Hematopoietic multipotent progenitor cell treated with erythropoietin and hydrocortisone succinate and interleukin-3 and kit ligand, for 6 days (in vitro differentiated cells): ENCODE measurements at places on chromosomes 3 and 15.

DNA sequence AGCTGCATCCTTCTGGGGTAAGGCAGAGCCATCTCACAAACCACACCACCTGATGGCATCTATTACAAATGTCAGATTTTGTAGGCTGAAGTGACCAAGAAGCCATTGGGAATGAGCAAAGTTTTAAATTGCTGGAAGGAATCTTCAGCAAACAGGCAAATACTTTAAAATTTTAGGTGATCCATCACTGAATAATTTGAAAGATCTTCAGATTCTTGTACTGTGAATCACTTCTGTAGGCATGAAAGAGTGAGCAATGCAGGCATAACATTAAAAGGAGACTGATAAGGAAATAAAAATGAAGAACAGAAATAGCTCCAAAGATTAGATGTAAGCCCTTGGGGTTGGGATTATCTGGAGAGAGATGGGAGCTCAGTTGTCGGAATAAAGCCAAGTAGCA, 36.0 kb upstream of the ALDH1L1 start:
- no peak for DNase-seq

GRCh38 chr15:51186891-51187290, 92.2 kb upstream of the TNFAIP8L3 start:
- no peak for DNase-seq

DNA sequence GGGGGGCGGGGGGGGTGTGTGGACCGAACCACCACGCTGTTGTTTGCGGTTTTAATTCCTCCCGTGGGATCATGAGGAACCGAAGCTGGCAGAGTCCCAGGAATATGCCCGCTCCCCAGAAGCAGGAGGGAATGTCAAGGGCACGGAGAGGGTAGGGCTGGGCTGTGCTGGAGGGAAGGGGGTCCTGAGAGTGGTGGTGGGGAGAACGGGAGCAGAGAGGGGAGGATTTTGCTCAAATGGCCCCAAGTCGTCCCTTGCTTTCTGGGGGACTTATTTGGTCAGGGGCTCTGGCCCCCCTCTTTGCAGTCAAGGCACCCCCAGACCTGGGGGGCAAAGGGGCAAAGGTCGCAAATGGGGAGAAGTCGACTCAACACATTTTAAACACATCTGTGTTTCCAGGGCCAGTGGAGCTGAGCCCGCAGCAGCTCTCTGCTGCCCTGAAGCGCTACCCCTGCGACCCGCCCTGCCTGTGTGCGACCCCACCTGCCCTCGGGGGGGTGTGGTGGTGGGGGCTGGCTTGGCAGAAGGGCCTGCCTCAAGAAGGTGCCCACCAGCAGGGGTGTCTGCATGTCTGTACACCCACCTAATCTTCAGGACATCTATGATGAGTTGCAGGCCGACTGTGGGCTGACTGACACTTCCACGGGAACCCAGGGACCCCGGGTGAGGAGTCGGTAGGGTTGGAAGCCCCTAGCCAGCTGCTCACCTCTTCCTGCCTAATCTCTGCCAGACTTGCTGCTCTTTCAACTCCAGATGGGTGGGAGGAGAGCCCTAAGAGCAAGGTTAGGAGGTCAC, 602 bp upstream of the ATP2B2 start:
- no peak for DNase-seq

DNA sequence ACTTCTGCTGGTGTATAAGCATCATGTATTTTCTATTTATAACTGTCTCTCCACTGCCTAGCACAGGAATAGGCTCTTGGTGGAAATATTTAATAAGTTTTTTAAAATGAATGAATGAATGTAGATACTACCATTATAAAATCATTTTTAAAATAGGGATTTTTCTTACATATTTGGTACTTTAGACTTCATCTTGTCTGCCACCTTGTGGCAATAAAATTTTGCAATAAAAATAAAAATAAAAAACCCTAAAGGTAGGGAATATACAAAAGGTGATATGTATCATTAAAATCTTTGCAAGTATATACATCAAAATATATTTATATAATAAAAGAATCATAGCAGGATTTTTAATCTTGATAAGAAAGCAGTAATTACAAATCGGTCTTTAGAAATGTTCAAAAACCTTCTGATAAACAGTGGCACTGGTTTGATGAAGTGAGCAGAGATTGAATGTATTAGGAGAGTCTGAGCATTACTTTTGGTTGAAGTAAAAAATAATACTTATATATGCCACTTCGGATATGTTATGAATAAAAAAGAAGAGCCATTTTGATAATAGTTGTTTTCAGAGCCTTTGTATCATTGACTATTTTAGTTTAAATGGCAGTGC, 95.2 kb downstream of the SPATA16 start:
- DNase-seq = peak; percentile 23

- peak; percentile 48 for DNase-seq
Observed at GRCh38 chr3:45551214-45552010, 43.1 kb upstream of the LIMD1 start.

DNA sequence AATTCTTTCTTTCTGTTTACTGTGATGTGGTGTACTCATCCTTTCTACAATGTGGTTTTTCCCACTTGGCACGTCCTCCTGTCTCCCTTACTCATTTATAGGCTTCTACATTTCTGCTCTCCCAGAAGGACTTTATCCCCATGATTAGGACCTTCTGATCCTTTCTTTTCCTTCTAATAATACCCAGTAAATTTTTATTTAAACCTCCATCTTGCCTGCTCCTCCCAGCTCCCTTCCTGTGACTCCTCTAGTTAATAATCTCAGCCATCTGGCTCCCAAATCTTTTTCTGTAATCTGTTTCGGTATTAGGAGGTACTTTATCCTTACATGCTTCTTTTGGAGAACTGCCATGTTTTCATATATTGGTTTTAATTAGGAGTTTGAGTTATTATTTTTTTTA, 11.2 kb upstream of the P2RY1 start:
- DNase-seq = no peak

DNA sequence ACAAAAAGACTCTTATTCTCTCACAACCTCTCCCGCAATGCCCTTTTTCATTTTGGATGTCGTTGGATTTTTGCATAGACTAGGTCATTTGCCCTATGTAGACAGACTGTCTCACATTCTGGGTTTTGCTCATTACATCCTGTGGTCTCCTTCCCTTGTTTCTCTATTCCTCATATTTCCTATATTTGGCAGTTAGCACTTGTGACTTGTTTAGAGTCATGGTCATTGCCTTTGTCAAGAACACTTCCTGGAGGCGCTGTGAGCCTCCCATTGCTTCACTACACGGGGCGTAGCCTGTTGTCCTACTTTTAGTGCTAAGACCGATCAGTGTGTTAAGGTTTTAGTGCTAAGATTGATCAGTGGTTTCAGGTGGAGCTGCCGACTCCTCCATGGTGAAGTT, 16.1 kb upstream of the TATDN2 start:
- no peak for DNase-seq

DNA sequence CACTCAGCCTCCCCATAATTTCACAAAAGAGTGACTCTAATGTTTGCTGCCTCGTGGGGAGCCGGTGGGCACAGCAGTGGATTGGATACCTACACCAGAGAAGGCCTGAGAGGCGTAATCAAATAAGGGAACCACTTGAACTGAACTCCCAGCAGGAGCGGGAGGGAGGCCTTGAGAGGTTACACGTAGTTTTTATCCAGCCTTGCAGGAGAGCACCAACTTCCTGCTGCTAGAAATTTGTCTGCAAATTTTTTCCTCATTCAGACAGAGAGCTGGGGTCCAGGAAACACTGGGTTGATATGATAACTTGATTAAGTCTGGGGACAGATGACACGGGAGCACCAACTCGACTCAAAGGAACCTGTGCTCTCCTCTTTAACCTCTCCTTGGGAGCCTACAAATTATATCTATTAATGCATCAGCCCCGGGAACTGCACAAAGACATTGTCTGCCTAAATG, 69.8 kb downstream of the HES1 start:
- DNase-seq = peak; percentile 89

DNA sequence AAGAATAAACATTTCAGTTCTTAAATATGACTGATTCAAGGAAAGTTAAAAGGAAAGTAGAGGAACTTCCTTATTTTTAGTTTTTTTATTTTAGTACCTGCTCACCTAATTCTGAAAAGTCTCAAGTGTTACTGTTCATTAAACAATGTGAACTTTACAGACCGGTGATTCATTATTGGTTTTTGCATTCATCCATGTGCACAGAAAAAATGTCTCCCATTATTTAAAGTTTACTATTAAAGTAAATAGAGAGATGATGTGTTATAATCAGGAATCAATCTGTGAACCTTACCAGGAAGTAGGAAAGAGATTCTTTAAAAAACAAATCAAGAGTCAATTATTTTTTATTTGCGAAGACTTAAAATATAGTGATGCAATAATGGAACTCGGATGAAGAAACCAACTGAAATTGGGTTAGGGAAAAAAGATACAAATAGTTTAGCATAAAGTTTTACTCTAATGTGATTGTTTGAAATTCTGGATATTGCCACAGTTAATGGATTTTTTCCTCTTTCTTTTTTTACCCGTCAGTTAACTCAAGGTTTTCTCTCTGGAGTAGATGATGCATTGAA, 119.4 kb upstream of the SAMMSON start:
- no peak for DNase-seq

DNA sequence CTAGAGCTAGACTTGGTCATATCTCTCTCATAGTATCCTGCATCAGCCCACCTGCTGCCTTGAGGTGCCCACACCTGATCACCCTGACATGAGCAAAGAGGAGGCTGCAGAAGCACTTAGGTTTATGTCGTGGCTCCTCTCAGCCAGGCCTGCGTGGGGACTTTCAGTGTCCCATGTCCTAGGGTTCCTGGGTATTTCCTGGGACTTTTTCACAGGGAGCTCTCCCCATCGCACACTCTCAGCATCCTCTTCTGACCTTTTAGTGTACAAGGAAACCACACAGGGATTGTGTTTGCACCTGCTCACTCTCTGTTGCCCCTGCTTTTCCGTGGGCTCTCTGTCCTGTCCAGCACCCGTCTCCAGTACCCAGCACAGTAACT, 61.4 kb downstream of the ARNT2 start:
- no peak for DNase-seq

- DNase-seq = no peak
Observed at GRCh38 chr3:105982207-105982606, 113.4 kb upstream of the CBLB start.

DNA sequence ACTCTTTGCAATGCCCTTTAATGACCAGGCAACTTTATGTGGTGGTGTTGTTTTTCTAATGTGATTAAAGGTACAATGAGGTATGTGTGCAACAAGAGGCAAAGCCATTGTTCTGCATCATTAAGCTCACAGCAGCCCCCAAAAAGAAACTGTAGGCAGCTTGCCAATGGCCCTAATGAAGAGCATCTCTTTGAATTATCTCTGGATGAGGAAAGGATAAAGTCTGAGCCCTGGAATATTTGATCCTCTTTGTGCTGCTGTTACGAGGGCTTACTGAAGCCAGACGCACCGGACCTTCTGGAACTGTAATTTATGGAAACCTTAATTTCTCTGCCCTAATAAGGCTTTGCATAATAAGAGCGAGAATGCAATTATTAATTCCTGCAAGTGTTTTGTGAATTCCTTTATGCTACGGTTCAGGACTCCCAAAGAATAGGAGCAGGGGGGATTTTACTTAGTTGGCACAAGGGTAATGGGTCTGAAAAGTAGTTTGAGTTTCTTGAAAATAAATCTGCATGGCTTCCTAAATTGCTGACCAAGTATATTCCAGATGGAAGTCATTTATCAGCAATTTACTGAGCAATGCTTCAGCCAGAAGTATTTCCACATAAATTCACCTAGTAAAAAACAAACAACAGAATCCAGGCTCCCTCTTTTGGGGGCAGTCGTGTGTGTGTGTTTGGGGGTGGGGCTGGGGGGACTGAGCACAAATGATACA, 193.4 kb downstream of the PDZRN3 start:
- no peak for DNase-seq

DNA sequence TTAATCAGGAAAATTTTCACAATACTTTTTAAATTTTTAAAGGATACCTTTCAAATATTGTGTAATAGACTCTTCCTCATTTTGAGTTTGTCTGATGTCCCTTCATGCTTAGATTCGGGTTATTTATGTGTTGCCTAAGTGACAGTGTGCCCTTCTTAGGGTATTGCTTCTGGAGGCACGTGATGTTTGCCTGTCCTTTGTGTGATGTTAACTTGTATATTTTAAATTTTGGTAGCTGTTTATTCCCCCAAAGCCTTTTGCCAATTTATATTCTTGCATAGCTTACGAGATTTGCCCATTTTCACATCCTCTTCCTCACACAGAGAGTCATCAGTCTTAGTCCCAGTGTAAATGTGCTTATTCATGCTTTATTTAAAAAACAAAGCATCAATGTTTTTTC, 433.1 kb downstream of the EPHB1 start:
- DNase-seq = peak; percentile 10

DNA sequence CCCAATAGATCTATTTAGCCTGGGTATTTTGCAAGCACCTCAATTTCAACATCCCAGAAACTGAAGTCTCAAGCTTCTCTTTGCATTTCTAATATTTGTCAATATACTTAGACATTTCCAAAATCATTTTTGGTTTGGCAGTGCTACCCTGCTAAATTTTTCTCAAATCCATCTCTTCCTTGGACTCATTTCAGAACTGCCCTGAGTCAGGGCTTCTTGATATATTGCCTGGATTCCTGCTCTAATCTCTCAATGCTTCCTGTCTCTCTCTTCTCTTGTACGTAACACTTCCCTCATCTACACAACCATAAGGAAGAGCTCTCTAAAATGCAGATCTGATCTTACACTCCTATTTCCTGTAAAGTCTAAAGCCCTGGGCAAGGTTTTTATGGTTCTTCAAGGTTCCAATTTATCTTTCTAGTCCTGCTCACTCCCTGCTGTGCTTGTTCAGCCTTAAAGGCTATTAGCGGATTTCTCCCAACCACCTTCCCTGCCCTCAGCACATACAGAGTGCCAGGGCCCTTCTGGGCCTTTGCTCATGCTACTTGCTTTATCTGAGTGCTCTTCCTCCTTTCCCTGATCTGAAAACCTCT, 53.0 kb upstream of the MME start:
- DNase-seq = peak; percentile 21

GRCh38 chr3:141955175-141955574, 78.7 kb downstream of the ATP1B3 start:
- DNase-seq = no peak

GRCh38 chr15:83477808-83478537, 30.8 kb downstream of the SH3GL3 start:
- no peak for DNase-seq

DNA sequence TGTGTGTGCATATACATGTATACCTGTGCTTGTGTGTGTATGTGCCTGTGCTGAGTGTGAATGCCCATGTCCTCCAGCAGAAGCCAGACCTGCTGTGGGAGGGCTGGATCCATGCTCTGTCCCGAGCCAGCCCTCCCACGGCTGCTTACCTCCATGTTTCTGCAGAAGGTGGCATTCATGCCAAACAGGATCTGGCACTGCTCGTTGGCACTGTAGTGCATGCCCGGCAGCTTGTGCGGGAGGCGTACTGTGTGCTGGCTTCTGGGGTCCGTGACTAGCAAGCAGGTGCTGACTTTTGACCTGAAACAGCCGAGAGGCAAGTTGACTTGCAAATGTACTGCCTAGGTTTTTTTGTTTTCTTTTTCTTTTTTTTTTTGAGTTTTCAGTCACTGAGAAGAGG, 189.3 kb downstream of the ADAMTS17 start:
- no peak for DNase-seq

GRCh38 chr3:37794646-37795045, 67.0 kb upstream of the CTDSPL start:
- no peak for DNase-seq
